Esophagus squamous epithelium (tissue), 5 donors: ENCODE measurements at places on chromosomes 5 and 9. TPM values are rescaled to one million over a fixed set of nuclear protein-coding genes. Genes with fewer than 3 reads are reported as not detected.

Gene OR1J2
- not detected for total RNA-seq

DNA sequence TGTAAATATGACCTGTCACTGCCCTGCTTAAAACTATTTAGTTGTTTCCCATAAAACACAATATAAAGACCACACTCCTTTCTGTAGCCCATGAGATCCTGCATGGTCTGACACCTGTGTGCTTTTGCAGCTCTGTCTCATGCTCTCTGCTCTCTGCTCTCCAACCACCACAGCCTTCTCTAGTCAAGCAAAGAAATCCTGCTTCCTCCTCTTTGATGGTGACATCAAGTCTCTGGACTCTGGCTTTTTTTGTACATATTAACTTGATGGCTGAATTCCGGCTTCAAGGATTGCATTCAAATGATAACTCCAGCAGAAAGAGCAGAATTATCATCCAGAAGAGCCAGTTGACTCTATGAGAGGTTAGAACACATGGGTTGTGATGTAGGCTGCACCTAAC is 58.2 kb downstream of the CHSY3 start:
- H3K4me3 ChIP-seq = no peak overlapping the region
- no peak overlapping the region for H3K27ac ChIP-seq
- no peak for DNase-seq
- no peaks in the 10 kb centered on the region for H3K36me3 ChIP-seq

GRCh38 chr9:95993337-95993736 is 117.8 kb downstream of the ERCC6L2 start:
- H3K27ac ChIP-seq = no peak overlapping the region
- H3K4me3 ChIP-seq = no peak overlapping the region
- H3K36me3 ChIP-seq = no peaks in the 10 kb centered on the region

Gene PCDHGA6
- total RNA-seq = 1.8 TPM

DNA sequence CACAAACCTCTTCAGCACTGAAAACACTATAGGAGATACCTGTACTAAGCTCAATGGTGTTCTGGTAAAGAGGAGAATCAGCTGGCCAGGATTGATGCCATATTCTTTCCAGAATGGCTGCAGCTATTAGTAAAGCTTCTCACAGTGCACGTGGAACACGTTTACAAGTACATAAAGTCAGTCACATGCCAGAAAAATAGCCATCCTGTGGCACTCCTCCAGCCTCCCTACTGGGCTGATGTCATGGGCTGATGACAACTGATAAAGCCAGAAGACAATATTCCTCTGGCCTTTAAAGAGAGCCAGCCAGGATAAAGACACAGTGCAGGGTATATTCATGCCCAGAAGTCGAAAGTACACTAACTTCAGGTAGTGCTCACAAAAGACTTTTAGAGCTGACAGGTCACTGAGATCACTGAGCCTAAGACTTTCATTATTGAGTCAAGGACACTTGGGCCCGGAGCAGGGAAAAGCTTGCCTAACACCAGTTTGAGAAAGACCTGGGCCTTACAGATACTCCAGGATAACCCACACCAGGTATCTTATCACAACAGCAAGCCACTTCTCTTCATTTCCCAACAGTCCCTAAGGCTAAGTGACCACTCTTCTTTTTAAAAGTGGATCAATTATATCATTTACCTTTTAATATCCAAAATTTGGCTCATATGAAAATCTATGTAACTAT is 29.4 kb downstream of the ABITRAM start:
- no peaks in the 10 kb centered on the region for H3K4me1 ChIP-seq
- no peak overlapping the region for H3K4me3 ChIP-seq
- no peak overlapping the region for H3K27ac ChIP-seq
- peaks cover 16% of the 10 kb centered on the region for H3K36me3 ChIP-seq

Gene PRRX2
- 1.9 TPM for total RNA-seq

Gene FAM151B
- total RNA-seq = 0.92 TPM

Gene PCDH12
- 0.82 TPM for total RNA-seq

DNA sequence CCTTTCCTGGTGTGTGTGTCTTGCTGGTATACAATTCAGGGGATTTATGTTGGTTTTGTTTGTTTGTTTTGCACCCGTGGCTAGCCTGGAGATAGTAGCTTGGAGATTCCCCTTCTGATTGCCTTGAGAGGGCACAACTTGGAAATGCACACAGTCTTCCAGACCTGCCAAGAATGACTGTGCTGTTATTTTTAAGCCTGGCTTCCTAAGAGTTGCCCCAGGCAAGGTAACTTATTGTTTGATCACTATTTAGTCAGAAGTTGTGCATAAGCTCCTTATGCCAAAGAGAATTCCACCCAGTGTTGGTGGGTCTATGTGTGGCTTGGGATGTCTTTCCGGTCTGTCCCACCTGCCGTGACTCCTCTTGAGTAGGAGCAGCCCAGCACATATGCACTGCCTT is 421.9 kb upstream of the KCNN2 start:
- no peak for DNase-seq
- H3K27ac ChIP-seq = no peak overlapping the region

DNA sequence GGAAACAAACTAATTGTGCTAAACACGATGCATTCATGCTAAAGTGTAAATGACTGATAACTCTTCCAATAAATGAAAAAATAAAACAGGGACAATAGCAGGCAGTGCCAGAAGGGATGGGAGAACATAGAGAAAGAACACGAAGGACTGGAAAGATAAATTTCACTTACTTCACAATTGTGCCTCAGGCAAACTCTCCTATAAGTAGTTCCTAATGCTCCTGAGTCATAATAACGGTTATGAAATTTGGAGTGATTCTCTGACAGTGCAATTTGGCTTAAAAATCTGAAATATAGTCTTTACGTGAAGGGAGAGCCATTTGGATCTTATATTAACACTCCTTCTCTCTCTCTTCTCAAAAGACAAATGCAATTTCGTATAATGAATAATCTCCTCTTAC is 2218.5 kb downstream of the MAT2B start:
- DNase-seq = no peak
- H3K27me3 ChIP-seq = no peaks in the 10 kb centered on the region
- no peak overlapping the region for H3K4me3 ChIP-seq
- H3K27ac ChIP-seq = no peak overlapping the region
- H3K36me3 ChIP-seq = no peaks in the 10 kb centered on the region

DNA sequence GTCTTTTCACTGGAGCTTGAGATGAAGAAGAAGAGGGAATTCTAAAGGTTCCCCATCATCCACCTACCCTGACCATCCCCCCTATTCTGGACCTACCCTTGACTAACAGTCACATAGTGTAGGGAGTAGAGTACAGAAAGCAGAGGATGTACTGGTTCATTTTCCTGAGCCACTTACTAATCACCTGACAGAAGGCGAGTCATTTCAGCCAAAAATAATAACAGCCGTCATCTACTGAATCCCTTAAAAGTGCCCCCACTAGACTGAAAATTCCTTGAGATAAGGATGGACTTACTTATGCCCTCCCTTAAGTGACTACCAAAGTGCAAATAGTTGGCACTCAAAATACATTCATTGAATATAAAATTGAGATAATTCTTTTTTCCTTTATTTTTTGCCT is 112.2 kb downstream of the FOXD1 start:
- H3K36me3 ChIP-seq = no peaks in the 10 kb centered on the region
- no peaks in the 10 kb centered on the region for H3K27me3 ChIP-seq
- peaks cover 13% of the 10 kb centered on the region for H3K4me1 ChIP-seq
- no peak overlapping the region for H3K27ac ChIP-seq
- no peak overlapping the region for H3K4me3 ChIP-seq
- no peak for DNase-seq

Gene C9orf78
- 92.3 TPM for total RNA-seq

GRCh38 chr9:94757158-94757557 is 30.7 kb downstream of the AOPEP start:
- no peaks in the 10 kb centered on the region for H3K4me1 ChIP-seq
- H3K36me3 ChIP-seq = no peaks in the 10 kb centered on the region
- no peak overlapping the region for H3K27ac ChIP-seq

Gene GTF3C5
- total RNA-seq = 48.2 TPM

GRCh38 chr5:149656576-149657182 is 73.4 kb upstream of the PPARGC1B start:
- no peaks in the 10 kb centered on the region for H3K36me3 ChIP-seq
- H3K27ac ChIP-seq = no peak overlapping the region
- DNase-seq = no peak
- no peaks in the 10 kb centered on the region for H3K4me1 ChIP-seq
- no peaks in the 10 kb centered on the region for H3K27me3 ChIP-seq

DNA sequence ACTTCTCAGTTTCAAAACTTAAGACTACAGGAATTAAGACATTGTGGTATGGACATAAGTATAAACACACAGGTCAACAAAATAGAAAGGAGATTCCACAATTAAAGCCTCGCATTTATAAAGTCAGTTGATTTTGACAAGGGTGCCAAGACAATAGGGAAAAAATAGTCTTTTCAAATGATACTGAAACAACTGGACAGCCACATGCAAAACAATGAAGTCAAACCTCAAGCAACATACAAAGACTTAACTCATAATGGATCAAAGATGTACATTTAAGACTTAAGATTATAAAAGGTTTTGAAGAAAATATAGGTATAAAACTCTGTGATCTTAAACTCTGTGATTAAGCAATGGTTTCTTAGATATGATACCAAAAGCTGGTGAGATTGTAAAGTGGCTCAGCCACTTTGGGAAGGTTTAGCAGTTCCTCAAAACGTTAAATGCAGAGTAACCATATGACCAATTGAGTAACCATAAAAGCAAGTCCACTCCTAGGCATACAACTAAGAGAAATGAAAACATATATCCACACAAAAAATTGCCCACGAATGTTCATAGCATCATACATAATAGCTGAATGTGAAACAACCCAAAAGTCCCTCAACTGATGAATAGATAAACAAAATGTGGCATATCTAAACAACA is 22.0 kb downstream of the HINT1 start:
- H3K4me3 ChIP-seq = no peak overlapping the region
- no peaks in the 10 kb centered on the region for H3K27me3 ChIP-seq
- no peak overlapping the region for H3K27ac ChIP-seq
- H3K36me3 ChIP-seq = no peaks in the 10 kb centered on the region

Gene PCDHGB7
- total RNA-seq = 4.1 TPM

Gene FOXE1
- total RNA-seq = 10.5 TPM

Gene ZBTB5
- 15.0 TPM for total RNA-seq

- H3K4me3 ChIP-seq = no peak overlapping the region
- H3K4me1 ChIP-seq = no peaks in the 10 kb centered on the region
- no peak overlapping the region for H3K27ac ChIP-seq
- no peaks in the 10 kb centered on the region for H3K36me3 ChIP-seq
- no peaks in the 10 kb centered on the region for H3K27me3 ChIP-seq
Measured at GRCh38 chr5:92633176-92633575, 947.8 kb downstream of the NR2F1-AS1 start.

GRCh38 chr9:137113385-137114159 is 961 bp downstream of the DPP7 start:
- peaks cover 17% of the 10 kb centered on the region for H3K27me3 ChIP-seq
- H3K27ac ChIP-seq = no peak overlapping the region
- peak overlapping the region; percentile 57 for H3K4me3 ChIP-seq
- H3K36me3 ChIP-seq = peaks cover 49% of the 10 kb centered on the region

- H3K4me3 ChIP-seq = no peak overlapping the region
- no peaks in the 10 kb centered on the region for H3K27me3 ChIP-seq
- H3K36me3 ChIP-seq = no peaks in the 10 kb centered on the region
- no peak for DNase-seq
- H3K27ac ChIP-seq = no peak overlapping the region
- H3K4me1 ChIP-seq = no peaks in the 10 kb centered on the region
Measured at GRCh38 chr5:71832812-71833715, 114.0 kb downstream of the CARTPT start.

GRCh38 chr5:127492854-127493738 is 24.3 kb upstream of the PRRC1 start:
- no peaks in the 10 kb centered on the region for H3K4me1 ChIP-seq
- H3K4me3 ChIP-seq = no peak overlapping the region
- H3K27me3 ChIP-seq = no peaks in the 10 kb centered on the region
- no peak for DNase-seq

DNA sequence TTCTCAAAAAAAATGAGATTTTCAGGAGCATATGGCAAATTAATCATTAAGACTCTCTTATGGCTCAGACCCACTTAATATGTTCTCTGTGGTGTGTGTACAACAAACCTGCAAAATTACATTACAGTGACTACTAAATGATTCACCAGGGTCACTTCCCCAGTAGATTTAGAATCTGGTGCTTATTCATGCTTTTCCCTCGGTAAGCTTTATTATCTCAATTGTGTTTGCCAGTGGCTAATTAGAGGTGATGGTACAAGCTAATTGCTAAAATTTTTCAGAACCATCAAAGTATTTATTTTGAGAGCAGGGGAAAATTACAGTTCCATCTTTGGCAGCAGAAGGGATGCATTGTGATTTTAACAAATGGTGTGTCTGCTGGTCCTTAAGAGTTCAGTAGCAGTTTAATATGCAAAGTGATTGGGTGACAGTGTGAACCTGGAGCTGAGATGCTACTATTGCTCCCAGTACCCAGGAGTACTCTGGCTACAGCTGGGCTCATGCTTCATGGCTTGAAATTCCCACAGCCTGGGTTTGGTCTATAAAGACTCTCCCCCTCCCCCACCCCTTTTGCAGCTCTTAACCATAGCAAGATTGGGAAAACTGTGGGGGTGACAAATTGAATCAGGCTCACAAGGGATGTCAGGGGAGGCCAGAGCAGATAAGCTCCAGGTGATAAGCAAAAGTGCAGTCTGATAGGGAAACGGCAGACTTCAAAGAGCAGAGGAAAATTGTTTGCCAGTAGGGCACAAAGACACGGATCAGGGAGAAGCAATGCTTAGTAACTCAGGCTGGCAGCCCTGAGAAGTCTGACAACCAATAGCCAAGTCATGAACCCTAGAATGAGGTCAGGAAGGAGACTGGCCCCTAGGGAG is 92.8 kb upstream of the RAD23B start:
- no peak overlapping the region for H3K27ac ChIP-seq
- H3K4me3 ChIP-seq = no peak overlapping the region
- no peaks in the 10 kb centered on the region for H3K4me1 ChIP-seq

Gene CDO1
- 5.7 TPM for total RNA-seq

GRCh38 chr5:4164167-4164566 is 568.5 kb downstream of the IRX1 start:
- H3K4me1 ChIP-seq = no peaks in the 10 kb centered on the region
- no peaks in the 10 kb centered on the region for H3K27me3 ChIP-seq
- H3K27ac ChIP-seq = no peak overlapping the region
